ENCODE measurements at places on chromosomes 3 and 15.

GRCh38 chr3:63532521-63532920, 120.0 kb upstream of the SNTN start:
- DNase-seq = no peak

DNA sequence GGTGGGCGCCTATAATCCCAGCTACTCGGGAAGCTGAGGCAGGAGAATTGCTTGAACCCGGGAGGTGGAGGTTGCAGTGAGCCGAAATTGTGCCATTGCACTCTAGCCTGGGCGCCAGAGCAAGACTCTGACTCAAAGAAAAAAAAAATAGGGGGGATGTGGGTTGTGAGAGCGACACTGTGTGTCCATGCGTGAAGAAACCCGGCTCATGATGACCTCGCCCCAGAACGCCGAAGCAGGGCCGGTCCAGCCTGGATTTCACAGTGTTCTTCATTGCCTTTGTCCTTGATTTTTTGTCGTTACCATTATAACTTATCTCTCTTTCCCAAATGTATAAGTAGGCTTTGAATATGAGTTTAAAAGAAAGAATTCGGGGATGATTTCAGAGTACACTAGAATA, 128.7 kb downstream of the PGPEP1L start:
- no peak for DNase-seq

GRCh38 chr15:75178938-75179745, 22.5 kb upstream of the C15orf39 start:
- no peak for DNase-seq

GRCh38 chr15:81754078-81754477, 291.7 kb downstream of the MEX3B start:
- no peak for DNase-seq

DNA sequence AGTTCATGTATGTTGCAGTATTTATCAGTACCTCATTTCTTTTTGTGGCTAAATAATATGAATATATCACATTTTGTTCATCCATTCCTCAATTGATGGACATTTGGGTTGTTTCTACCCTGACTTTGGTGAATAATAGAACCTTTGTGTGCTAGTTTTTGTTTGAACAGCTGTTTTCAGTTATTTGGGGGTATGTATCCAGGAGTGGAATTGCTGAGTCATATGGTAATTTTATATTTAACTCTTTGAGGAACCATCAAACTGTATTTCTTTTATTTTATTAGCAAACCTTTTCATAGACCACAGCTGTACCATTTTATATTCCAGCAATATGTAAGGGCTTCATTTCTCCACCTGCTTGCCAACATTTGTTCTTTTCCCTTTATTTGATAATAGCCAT, 38.4 kb upstream of the RBM5 start:
- no peak for DNase-seq

- DNase-seq = peak; percentile 54
Measured at GRCh38 chr15:83164111-83164770, 43.4 kb downstream of the HDGFL3 start.

Data from OCI-M1 (cell line).